ENCODE measurements at places on chromosomes 6 and 20.

- no peak for DNase-seq
These were observed 59.9 kb upstream of the TINAG start for GRCh38 chr6:54248319-54248718.

DNA sequence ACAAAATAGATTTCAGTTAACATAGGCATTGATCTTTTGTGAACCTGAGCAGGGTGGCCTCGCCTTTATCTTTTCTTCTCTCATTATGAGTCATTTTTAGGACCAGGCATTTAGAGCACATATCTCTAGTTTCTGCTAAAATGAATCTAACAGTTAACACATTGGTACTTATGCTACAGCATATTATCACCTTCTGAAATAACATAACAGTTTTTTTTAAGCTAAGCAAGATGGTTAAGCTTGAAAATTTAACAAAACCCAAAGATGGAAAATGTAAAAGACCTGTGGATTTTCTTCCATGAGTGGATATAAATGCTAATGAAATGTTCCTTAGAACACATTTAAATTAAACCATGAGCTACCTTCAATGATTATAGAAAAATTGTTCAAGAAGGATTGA is 487.1 kb upstream of the RNF217 start:
- no peak for DNase-seq

DNA sequence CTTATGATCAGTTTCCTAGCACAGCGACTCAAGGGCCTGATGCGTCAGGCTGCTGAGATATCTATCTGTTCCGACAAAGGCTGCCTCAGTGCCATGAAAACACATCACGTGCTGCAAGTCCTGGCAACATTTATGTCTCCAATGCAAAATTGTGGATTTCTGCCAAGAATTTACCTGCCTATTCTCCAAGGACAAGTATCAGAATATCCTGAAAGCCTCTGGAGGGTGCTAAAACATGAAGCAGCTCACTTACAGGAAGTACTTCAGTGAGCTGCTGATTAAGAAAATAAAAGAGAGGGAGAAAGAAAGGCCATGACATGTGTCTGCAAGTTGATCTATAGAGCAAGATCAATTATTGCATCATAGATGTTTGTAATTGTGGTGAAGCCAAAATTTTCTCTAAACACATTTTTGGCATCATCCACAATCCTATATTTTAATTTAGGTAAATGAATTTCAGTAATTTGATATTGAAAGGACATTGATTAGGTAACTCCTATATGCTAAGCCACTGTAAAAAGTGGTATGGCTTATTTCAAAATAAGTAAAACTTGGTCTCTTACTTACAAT is 25.8 kb upstream of the TPBG start:
- DNase-seq: no peak

DNA sequence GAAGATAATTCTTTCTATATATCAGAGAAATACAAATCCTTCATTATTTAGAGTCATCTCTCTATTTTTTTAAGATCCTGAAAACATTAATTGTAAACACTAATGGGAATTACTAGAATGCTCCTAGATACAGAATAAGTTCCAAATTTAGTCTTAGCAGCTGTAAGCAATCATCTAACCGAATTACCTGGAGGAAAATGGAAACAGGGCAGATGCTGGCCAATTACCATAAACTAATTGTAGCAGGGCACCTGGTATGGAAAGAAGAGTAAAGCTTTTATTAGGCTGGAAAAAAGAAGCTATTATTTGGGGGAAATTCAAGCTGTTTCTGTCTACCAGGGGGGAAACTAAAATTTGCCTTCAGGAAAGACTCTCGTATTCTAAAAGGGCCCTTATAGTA is 257.5 kb downstream of the MMUT start:
- no peak for DNase-seq

GRCh38 chr6:83096791-83097190 is 29.3 kb downstream of the DOP1A start:
- no peak for DNase-seq

GRCh38 chr6:14401246-14401645 is 283.7 kb downstream of the CD83 start:
- no peak for DNase-seq

- no peak for DNase-seq
These were observed 211.5 kb downstream of the TMEM200A start for GRCh38 chr6:130577178-130577919.

DNA sequence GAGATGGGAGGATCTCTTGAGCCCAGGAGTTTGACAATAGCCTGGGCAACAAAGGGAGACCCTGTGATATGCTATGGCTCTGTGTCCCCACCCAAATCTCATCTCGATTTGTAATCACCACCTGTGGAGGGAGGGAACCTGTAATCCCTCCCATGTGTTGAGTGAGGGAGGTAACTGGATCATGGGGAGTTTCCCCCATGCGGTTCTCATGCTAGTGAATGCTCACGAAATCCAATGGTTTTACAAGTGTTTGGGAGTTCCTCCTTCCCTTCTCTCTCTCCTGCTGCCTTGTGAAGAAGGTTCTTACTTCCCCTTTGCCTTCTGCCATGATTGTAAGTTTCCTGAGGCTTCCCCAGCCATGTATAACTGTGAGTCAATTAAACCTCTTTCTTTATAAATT is 3.4 kb downstream of the NUDT3 start:
- DNase-seq: no peak

DNA sequence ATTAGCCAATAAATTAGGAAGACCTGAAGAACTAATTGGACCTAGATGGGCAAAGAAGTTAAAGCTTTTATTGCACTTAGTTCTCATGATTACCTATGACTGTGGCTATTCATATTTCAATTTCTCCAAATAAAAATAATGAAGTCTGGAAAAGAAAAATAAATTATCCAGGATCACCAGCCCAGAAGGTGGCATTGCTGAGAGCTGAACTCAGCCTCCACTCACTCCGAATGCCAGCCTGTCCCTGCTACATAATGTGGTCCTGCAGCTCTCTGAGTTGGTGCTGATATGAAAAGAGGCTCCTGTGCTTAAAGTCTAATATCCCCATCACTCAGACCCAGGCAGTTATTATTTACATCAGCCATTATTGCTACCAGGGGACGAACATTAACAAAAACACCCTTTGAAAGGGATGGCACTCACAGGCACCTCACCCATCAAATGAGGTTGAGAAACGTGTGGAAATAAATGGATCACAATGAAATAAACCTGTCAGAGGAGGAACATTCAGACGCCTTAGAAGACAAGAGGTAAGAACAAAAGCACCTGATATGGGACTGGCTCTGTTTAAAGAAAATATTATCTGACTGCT is 649.7 kb upstream of the CHD6 start:
- DNase-seq: no peak

DNA sequence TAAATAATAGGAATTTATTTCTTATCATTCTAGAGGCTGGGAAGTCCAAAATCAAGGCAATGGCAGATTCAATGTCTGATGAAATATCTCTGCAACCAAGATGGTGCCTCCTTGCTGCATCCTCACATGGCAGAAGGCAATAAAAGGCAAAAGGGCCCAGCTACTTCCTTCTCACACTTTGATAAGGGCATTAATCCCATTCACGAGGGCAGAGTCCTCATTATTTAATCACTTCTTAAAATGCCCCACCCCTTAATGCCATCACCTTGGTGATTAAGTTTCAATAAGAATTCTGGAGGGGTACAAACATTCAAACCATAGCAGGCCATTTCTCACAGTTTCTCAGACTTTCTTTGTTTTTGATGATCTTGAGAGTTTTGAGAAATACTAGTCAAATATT is 145.8 kb upstream of the TSHZ2 start:
- DNase-seq: no peak

DNA sequence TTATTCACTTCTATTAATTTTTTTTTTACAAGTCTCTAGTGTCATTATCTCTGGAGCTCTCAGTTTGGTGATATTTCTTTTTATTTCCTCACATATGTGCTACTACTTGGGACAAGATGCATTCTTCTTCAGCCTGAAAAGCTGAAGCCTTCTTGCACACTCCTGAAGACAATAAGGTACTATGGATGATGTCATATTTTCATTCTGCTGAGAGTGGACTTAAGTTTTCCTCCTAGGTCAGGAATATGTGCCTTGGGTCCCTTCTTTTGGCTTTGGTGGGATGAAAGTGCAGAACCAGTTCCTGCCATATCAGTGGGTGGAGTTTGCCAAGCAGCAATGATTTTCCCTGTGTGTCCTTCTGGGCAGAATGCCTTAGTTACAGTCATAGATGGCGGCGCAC is 188.7 kb upstream of the EYA4 start:
- DNase-seq: no peak

DNA sequence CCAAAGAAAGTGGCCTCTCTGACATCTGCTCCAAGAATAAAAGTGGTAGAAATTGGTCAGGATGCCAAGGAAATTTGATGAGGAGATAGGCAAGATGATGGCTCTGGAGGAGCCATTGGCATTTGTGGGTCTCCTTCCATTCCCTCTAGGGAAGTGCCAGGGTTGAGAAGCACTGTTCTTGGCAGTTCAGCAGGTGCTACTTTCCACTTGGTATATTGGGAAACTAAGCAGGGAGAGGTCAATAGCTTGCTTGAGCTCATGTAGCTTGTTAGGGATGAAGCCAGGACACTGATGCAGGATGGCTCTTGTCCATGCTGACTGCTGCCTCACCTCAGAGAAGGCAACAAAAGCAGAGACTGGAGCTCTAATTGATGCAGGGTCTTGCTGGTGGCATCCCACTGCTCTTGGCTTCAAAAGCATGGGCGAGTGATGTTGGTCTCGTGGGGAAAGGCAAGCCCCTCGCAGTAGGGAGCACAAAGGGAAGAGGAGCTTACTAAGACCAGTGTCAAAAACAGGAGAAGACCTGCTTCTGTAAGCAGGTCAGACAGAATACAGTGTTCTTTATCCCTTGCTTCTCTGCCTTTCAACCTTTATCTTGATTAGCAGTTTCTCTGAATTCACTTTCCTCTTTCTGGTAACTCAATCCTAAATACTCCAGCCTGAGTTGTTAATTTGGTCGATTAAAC is 73.1 kb upstream of the RIPOR2 start:
- DNase-seq: no peak

DNA sequence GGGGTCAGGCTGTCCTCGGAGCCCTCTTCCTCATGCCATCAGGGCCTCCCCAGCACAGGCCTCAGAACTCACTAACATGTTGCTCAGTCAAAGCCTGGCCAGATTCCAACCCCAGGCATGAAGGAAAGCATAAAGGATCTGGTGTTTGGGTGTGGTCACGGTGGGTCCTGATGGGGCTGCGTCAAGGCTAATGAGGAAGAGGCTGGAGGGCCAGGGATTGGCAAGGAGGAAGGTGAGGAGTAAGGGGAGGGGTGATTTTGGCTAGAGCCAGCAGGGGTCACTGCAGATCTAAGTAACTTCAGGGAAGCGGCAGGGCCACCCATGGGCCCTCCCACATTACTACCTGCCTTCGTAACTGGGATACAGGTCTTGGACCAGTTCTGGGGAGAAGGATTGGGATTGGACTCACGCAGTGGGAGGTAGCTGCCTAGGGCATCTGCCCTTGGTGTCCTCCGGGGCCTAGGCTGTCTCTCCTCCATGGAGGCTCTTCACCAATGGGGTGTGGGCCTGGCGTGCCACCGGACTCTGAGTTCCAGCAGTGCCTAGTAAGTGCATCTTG is 36.2 kb upstream of the MRPS18A start:
- peak; percentile 76 for DNase-seq

- DNase-seq: no peak
These were observed 36.1 kb upstream of the INSM1 start for GRCh38 chr20:20331817-20332216.

DNA sequence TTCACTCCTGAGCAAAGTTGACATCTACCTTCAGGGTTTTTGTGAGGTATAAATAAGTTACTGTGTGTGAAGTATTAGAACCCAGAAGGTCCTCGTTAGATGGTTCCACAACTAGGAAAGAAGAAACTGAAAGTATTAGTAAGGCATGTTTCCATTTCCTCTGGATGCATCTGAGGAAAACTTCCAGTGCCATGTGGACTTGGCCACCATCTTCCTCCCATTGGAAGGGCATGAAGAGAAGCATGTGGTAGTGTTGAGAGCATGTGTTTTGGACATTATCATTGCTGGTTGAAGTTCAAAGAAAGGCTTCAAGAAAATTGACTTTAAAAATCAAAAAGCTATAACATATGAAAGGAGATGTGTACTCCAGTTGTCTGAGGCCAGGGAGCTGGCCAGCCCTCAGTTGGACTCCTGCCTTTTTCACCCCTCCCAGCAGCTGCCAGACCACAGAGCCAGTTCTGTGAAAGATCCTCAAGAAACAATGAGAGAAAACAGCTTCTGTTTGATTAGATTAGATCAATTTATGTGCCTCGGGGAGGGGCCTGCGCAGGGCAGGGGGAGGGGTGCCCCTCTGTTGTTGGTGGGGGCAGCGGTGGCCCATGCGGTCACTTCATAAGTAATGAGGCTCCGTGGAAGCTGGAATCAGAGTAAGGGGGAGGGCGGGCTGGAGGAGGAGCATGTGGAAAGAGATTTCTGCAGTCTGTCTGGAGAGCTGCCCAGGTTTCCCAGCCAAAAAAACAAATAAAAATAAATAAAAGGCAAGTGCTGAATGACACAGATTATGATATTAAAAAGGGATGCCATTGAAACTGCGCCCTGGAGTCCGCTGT is 154.0 kb downstream of the JARID2 start:
- DNase-seq: no peak
